Activated CD4-positive, alpha-beta T cell treated with anti-CD3 and anti-CD28 coated beads, Interleukin-2, amount 10 ng/mL, durations not matched to agents 7 days and 5 days (primary cell): ENCODE measurements at places on chromosomes 12 and 14. TPM values are rescaled to one million over a fixed set of nuclear protein-coding genes. Genes with fewer than 3 reads are reported as not detected.
A peak's percentile ranks its signal among the peaks of the same experiment; 100 is the strongest.

DNA sequence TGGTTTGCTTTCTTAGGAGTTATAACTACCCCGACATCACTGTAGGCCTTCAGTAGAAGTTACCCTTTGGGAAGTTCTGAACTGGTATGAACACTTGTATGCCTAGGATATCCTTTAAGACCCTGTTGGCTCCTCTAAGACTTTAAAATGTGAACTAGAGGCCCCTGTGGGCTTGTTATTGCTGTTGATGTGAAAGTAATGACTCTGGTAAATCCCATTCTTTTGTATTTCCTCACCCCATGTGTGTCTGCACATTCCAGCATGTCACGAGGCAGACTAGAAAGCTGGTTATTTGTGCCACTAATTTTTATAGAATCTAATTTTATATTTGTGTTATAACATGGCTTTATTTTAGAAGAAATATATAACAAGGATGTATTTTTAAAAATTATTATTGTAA is 48.9 kb downstream of the SERPINA10 start:
- H3K36me3 ChIP-seq = peaks cover 3% of the 10 kb centered on the region
- H3K4me1 ChIP-seq = no peaks in the 10 kb centered on the region
- peaks cover 4% of the 10 kb centered on the region for H3K27me3 ChIP-seq
- no peak overlapping the region for H3K27ac ChIP-seq
- no peak overlapping the region for H3K4me3 ChIP-seq
- no peak for DNase-seq

GRCh38 chr14:60965402-60965801 is 15.5 kb downstream of the TRMT5 start:
- no peak for DNase-seq
- no peak overlapping the region for H3K4me3 ChIP-seq
- H3K36me3 ChIP-seq = peaks cover 8% of the 10 kb centered on the region

GRCh38 chr12:12171991-12172511 is 94.8 kb downstream of the LRP6 start:
- H3K27ac ChIP-seq = no peak overlapping the region
- peak; percentile 56 for DNase-seq
- no peak overlapping the region for H3K4me3 ChIP-seq
- peaks cover 58% of the 10 kb centered on the region for H3K27me3 ChIP-seq
- peaks cover 15% of the 10 kb centered on the region for H3K4me1 ChIP-seq

GRCh38 chr12:31245822-31246469 is 80.0 kb downstream of the SINHCAF start:
- H3K4me3 ChIP-seq = no peak overlapping the region
- no peaks in the 10 kb centered on the region for H3K4me1 ChIP-seq
- H3K27me3 ChIP-seq = no peaks in the 10 kb centered on the region
- DNase-seq = no peak

- no peak overlapping the region for H3K27ac ChIP-seq
- DNase-seq = no peak
- no peaks in the 10 kb centered on the region for H3K4me1 ChIP-seq
- H3K27me3 ChIP-seq = peaks cover 10% of the 10 kb centered on the region
Measured at GRCh38 chr14:96261772-96262655, 6.0 kb downstream of the BDKRB1 start.

DNA sequence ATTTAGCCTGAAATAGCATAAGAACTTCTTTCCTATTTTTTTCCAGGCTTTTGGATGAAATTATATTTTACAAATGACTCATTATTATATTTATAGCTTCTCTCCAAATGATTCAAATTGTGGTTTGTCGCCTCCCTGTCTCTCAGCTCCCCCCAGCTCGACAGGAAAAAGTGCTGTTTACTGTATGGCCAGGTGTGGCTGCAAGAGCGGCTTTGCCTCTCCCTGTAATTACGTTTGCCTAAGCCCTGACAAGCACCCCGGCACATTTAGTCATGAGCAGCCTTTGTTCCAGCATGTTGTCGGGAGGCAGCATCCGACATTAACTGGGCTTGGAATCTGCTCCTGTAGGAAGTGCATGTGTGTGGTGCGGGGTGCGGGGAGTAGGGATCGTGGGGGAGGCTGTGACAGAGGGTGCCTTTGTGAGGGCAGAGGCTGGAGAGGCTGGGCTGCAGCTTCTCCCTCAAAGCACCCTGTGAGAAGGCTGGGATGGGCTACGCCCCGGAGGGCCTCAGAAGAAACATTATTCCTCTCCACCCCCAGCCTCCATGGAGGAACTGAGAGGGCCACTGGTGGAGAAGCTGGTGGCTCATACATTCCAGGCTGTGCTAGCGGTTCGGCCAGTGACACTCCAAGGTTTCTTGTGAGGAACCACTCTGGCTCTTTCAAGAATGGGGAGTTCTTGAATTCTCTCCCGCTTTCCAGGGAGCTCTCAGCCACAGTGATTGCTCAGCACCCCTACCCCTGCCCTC is 42.1 kb upstream of the CTDSP2 start:
- peaks cover 9% of the 10 kb centered on the region for H3K4me1 ChIP-seq
- no peak overlapping the region for H3K4me3 ChIP-seq
- H3K27me3 ChIP-seq = peaks cover 5% of the 10 kb centered on the region
- peak; percentile 30 for DNase-seq
- H3K36me3 ChIP-seq = peaks cover 3% of the 10 kb centered on the region

- no peaks in the 10 kb centered on the region for H3K36me3 ChIP-seq
- no peak for DNase-seq
- no peak overlapping the region for H3K4me3 ChIP-seq
Measured at GRCh38 chr12:104866291-104866690, 91.8 kb downstream of the SLC41A2 start.

GRCh38 chr12:121057794-121058193 is 18.7 kb upstream of the OASL start:
- no peaks in the 10 kb centered on the region for H3K27me3 ChIP-seq
- H3K27ac ChIP-seq = peak overlapping the region; percentile 2
- H3K4me3 ChIP-seq = no peak overlapping the region
- DNase-seq = no peak
- no peaks in the 10 kb centered on the region for H3K36me3 ChIP-seq

GRCh38 chr12:82414926-82415325 is 56.6 kb downstream of the METTL25 start:
- no peak for DNase-seq
- no peak overlapping the region for H3K4me3 ChIP-seq
- H3K4me1 ChIP-seq = no peaks in the 10 kb centered on the region
- no peak overlapping the region for H3K27ac ChIP-seq

The LTB4R2 gene
- 21.7 TPM for total RNA-seq

The TRMT61A gene
- 8.8 TPM for total RNA-seq

- H3K27me3 ChIP-seq = no peaks in the 10 kb centered on the region
- no peaks in the 10 kb centered on the region for H3K36me3 ChIP-seq
- H3K4me1 ChIP-seq = peaks cover 8% of the 10 kb centered on the region
- H3K27ac ChIP-seq = no peak overlapping the region
- DNase-seq = no peak
Measured at GRCh38 chr12:92462049-92462448, 240.7 kb upstream of the PLEKHG7 start.

GRCh38 chr14:49092345-49092744 is 493.8 kb downstream of the RPS29 start:
- DNase-seq = no peak
- H3K4me3 ChIP-seq = no peak overlapping the region
- no peaks in the 10 kb centered on the region for H3K27me3 ChIP-seq
- H3K36me3 ChIP-seq = no peaks in the 10 kb centered on the region

The AGAP2 gene
- 72.6 TPM for total RNA-seq

The LRTM2 gene
- not detected for total RNA-seq

DNA sequence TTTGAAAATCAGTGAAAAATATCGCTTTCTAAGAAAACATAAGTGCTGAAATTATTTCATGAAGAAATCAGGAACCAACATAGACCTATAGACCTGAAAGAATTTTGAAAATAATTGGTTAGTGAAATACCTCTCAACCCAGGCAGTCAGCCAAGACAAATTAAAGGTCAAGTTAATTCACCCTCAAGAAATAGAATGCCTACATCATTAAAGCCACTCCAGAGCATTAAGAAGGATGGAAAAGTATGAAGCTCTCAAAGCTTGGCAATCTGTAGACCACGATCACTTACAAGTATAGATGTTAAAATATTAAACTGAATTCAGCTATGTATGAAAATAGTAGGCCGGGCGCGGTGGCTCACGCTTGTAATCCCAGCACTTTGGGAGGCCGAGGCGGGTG is 48.3 kb downstream of the SFSWAP start:
- peaks cover 50% of the 10 kb centered on the region for H3K36me3 ChIP-seq
- no peaks in the 10 kb centered on the region for H3K27me3 ChIP-seq
- no peak overlapping the region for H3K27ac ChIP-seq
- no peak overlapping the region for H3K4me3 ChIP-seq
- DNase-seq = no peak

GRCh38 chr14:76753541-76754198 is 7.6 kb upstream of the VASH1 start:
- no peaks in the 10 kb centered on the region for H3K4me1 ChIP-seq
- peaks cover 11% of the 10 kb centered on the region for H3K27me3 ChIP-seq
- no peak overlapping the region for H3K27ac ChIP-seq
- H3K36me3 ChIP-seq = no peaks in the 10 kb centered on the region
- H3K4me3 ChIP-seq = no peak overlapping the region

GRCh38 chr12:104578453-104578852 is 121.7 kb downstream of the CHST11 start:
- peaks cover 78% of the 10 kb centered on the region for H3K4me1 ChIP-seq
- no peak for DNase-seq

The GRIP1 gene
- 0.85 TPM for total RNA-seq

DNA sequence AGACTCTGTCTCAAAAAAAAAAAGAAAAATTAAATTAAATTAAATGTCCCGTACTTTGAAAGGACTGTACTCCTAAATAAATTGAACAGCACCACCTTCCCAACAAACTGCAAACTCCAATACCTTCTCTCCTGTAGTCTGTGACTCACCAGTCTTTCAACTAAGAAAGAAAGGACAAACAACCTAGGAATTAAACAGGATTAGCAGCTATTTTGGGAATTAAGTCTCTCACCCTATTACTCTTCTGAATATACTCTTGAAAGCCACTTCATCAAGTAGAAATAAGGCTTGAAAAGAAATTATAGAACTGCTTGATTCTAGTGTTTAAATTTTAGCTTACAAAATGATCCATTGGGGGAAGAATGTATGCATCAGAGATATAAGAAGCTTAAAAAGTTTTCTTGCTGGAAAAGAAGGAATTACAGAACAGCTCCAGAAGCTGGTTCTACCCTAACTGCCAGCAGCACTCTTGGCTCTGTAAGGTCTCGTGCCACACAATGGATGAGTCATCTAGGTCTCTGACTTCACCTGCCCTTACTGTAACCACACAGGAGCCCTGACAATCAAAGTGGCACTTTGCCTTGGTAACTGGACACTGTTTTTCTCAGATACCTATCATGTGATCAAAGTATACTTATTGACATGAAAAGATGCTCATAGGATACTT is 57.0 kb upstream of the CERS5 start:
- peaks cover 28% of the 10 kb centered on the region for H3K4me1 ChIP-seq
- no peaks in the 10 kb centered on the region for H3K36me3 ChIP-seq
- H3K27ac ChIP-seq = peak overlapping the region; percentile 58
- peak overlapping the region; percentile 37 for H3K4me3 ChIP-seq
- peak; percentile 54 for DNase-seq

GRCh38 chr14:51917193-51917592 is 56.8 kb downstream of the GNG2 start:
- peaks cover 57% of the 10 kb centered on the region for H3K36me3 ChIP-seq
- no peak for DNase-seq
- H3K4me3 ChIP-seq = no peak overlapping the region
- no peak overlapping the region for H3K27ac ChIP-seq
- H3K27me3 ChIP-seq = no peaks in the 10 kb centered on the region

DNA sequence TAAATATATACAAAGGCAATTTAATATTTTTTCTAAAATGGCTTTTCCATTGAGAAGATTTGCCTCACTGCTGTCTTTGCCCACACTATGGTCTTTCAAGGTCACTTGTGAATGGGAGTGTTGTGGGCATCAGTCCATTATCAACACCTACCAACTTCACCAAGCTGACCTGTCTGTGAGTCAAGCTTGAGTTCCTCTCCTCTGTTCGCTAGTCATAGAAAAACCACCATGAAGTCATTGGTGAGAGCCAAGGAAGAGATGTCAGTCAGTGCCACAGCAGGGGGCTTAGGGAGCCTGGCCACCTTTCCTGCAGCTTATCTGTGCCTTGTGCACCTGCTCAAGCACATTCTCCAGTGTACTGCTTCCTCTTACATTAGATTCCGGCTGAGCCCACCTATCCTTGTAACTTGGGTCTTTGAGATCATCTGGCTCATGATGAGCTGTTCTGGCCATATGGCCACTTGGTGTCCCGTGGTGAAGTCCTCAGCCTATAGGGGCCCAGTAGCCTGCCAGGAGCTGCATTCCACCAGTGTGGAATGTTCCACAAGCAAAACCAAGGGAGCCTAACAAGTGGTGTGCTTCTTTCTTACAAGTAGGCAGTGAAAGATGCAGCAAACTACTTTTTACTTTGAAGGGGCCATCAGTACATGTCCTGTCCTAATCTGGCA is 80.8 kb upstream of the C12orf71 start:
- no peaks in the 10 kb centered on the region for H3K36me3 ChIP-seq
- no peaks in the 10 kb centered on the region for H3K27me3 ChIP-seq
- no peak overlapping the region for H3K27ac ChIP-seq
- no peak overlapping the region for H3K4me3 ChIP-seq
- no peak for DNase-seq
- H3K4me1 ChIP-seq = peaks cover 5% of the 10 kb centered on the region

GRCh38 chr12:51815571-51815970 is 32.9 kb downstream of the FIGNL2 start:
- H3K27ac ChIP-seq = no peak overlapping the region
- no peak for DNase-seq
- H3K4me3 ChIP-seq = peak overlapping the region; percentile 68
- peaks cover 17% of the 10 kb centered on the region for H3K4me1 ChIP-seq

DNA sequence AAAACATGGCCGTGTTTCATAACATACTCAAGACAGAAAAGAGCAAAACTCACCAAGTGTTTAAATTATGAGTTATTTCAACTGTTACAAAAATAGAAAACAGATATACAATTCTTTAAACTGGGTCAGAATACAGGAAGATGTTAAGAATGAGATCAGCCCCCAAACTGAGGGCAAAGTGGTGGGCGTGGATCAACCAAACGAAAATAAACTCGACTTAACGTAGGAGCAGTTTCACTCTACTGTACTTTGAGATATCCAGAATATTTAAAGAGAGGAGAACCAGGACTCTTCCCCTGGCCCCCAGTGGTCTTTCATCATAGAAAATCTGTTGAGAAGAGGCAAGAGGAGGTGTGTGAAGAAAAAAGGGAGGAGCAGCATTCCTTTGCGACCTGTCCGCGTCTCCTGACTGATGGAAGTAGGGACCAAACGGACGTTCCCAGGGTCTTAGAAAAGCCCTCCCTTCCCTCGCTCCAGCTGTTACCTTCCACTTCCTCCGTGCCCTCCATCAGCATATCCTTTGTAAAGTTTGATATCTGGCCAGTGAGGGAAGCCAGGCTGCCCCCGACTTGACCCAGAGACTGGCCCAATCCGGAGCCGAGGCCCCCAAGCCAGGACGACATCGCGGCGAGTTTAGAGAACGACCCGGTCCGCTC is 668 bp downstream of the TRIP11 start:
- H3K4me3 ChIP-seq = peak overlapping the region; percentile 87
- peak overlapping the region; percentile 98 for H3K27ac ChIP-seq
- H3K4me1 ChIP-seq = peaks cover 43% of the 10 kb centered on the region
- peak; percentile 17 for DNase-seq

GRCh38 chr12:116695464-116695725 is 42.5 kb downstream of the SPRING1 start:
- H3K4me1 ChIP-seq = peaks cover 10% of the 10 kb centered on the region
- no peak overlapping the region for H3K27ac ChIP-seq

GRCh38 chr14:99758872-99759545 is 34.2 kb upstream of the EML1 start:
- H3K27me3 ChIP-seq = peaks cover 2% of the 10 kb centered on the region
- H3K27ac ChIP-seq = no peak overlapping the region
- H3K36me3 ChIP-seq = no peaks in the 10 kb centered on the region
- no peaks in the 10 kb centered on the region for H3K4me1 ChIP-seq
- H3K4me3 ChIP-seq = no peak overlapping the region

- no peaks in the 10 kb centered on the region for H3K4me1 ChIP-seq
- no peak for DNase-seq
- H3K36me3 ChIP-seq = no peaks in the 10 kb centered on the region
- peaks cover 35% of the 10 kb centered on the region for H3K27me3 ChIP-seq
- H3K27ac ChIP-seq = no peak overlapping the region
Measured at GRCh38 chr12:4383304-4383865, 3.9 kb upstream of the FGF23 start.

The CDKN3 gene
- total RNA-seq = 87.8 TPM
